Activated CD8-positive, alpha-beta memory T cell treated with anti-CD3 and anti-CD28 coated beads for 4 hours (primary cell): ENCODE measurements at places on chromosomes 2 and 18.

- no peak for DNase-seq
These were observed 31.8 kb upstream of the SLC8A1 start for GRCh38 chr2:40483549-40484243.

DNA sequence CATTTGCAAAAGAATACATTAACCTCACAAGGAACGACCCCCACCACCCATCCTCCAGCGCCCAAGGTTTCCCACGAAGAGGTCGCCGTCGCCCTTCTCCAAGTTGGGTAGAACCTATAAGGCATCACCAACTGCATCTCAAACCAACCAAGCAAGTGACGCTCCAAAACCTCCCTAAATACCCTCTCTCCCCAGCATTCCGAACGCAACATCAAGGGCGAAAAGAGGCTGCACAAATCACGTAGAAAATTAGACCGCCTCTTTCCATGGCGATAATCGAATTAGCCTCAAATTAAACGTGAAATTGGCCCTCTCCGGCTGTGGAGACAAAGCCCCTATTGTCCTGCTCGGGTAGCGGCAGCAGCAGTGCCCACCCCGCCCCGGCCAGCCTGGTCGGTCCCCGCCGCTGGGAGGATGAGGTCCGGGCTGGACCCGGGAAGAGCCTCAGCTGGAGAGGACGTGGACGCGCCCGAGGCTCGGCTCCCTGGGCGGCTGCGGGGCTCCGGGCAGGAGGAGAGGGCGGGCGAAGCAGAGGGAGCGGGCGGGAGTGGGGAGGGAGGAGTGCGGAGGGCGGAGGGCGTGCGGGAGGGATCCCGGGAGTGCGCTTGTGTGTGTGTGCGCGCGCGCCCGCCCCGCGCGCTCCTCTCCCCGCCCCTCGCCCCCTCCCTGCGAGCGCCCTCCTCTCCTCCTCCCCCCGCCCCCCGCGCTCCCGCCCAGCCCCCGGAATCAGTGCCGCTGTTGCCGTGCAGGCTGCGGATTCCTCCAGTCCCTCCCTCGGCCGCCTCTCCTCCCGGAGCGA, at the start of gene SPTBN1:
Gene SPTBN1 (plus strand): TSS at position 765 of the 799 bp plus-strand sequence. CDS start 70,092 bp downstream, outside the sequence.
- no peak for DNase-seq

- DNase-seq, result no peak
These were observed 14.0 kb upstream of the ARID5A start for GRCh38 chr2:96522304-96523203.

DNA sequence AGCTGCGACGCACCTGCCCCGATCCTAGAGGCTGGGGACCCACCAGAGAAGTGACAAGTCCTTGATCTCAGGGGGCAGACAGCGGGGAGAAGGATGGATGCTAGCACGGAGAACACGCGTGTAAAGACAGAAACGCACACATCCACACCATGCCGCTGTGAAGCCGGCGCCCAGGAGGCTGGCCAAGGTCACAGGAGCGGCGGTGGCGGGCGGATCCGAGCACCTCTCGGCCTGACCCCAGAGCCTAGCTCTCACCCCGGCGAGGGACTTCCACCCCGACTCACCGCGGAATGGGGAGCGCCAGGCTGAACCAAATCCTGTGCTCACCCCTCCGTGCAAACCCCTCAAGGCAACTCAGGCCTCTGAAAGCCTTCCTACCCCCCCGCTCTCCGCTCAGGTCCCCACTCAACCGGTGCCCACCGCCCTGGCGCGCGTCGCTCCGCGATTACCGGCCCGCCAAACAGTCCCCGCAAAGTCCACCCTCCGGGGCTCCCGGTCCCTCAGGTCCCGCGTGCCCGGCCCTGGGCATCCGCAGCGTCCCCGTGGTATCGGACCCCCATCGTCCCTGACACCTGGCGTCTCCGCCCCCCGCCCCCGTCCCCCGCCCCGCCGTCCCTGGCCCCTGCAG, 460 bp upstream of the LRRFIP1 start:
- DNase-seq, result no peak

DNA sequence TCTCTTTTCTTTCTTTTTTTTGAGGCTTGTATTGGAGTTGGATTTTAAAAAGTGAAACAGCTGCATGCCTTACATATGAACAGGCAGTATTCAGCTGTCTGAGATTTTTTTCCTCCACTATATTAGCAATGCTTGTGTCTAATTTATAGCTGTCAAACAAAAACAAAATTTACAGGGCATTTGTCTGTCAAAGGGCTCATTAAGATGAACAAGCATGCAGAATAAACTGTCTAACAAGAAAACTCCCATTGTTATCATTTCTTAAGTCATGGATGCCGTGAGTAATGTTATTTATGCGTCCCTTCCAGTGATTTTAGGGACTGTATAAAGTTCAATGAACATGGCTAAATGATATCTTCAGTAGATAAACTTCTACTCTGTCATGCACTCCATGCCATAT, 674.7 kb downstream of the PLCL1 start:
- DNase-seq, result no peak

DNA sequence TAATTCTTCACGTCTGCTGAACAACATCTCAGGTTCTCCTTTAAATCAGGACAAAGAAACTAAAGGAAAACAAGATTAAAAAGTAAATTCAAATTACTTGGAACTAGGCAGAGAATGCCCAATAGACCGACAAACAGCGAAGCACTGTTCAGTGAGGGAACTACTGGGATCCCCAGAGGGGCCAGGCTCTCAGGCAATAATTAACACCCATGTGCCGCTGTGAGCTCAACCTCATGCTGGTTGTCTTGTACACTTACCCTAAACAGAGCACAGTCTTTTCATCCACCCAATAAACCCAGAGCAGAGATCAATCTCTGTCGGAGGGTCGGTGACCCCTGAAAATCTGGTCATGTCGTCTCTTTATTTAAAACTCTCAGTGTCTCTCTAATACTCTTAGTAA, 229.9 kb upstream of the CRIM1 start:
- no peak for DNase-seq

GRCh38 chr2:164053021-164053420, 317.2 kb upstream of the FIGN start:
- DNase-seq, result no peak

DNA sequence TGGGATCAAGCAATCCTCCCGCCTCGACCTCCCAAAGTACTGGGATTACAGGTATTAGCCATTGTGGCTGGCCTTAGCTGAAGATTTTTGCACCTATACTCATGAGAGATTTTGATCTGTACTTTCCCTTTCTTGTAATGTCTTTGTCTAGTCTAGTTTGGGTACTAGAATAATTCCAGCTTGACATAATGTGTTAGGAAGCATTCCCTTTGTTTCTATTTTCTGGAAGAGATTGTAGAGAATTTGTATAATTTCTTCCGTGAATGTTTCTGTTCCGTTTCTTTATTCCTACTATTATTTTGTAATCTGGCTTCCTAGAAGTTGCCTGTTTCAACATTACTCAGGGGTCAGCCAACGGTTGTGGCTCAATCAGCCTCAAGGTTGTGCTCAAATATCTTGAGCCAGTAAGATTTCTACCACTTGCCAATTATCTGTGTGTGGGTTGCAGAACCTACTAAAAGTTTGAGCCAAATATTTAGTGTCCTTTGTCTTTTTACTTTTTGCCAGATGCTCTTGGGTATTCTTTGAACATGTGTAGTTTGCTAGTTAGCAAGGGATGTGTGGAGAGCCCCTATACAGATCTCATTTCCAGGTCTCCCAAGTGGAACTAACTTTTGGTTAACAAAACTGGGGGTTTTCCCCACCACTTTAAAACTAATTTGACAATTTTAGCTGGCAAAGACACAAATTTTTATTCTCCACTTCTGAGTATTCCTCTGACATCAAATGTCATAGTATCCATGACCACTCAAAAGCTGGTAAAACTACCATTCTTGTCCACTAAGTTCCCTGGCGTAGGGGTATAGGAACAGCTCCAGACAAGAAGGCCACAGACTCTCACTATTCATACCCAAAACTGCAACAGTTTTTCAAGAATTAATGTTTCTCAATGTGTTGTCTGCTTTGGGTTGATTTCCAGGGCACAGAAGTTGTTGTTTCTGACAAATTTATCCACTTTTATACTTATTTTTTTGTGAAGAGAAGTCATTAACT, 42.8 kb upstream of the BAZ2B start:
- DNase-seq, result no peak

DNA sequence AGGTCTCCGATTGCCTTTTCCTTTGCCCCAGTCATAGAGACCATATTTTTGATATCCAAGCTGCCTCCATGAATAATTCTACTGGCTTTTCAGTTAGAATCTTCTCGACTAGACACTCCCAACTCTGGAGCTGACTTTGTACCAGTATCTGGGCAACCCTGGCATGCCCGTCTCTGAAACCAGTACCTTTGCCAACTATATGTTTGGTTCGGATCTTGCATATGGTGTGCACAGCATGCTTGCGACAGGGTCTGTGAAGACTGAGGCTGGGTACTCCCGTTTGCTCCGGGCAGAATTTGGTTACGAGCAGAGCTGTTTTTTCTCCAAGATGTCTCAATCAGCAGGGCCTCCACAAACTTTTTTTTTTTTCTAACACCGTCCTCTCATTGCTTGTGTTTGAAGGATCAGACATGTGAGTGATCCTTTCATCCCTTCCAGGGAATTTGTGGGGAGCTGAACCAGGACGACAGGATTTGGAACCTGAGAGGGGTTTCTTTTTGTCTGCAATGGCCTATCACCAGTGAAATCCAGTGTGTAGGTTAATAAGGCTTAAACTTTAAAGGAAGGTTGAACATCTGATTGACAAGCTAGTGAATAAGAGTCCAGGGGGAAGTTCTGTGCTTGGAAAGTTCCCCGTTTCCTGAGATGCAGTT, 322.3 kb downstream of the MYCN start:
- no peak for DNase-seq

DNA sequence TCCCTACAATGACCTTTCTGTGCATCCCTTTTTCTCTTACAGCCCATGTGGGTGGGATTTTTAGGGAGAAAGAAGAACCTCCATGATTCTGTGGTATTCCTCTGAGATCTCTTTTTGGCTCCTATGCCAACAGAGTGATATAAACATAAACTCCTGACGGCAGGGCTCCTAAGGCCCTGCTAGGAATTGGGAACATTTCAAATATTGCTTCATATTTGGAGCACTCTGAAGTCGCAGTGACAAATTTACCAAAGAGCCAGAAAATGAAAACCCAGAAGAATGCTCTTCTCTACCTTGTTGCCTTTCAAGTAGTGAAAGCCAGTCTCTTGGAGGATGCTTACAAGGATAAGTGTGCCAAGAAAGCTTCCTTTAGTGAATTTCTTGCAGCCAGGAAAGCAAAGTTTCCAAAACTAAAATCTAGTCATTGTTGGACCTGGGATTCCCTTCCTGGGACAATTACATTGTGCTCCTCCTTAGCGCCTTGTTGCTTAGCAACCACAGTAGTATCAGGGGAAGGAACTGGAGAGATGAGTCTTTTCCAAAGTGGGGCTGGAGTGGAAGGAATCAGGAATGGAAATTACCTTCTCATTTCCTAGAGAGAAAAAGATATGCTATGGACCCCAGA, 7.3 kb upstream of the SETBP1 start:
- no peak for DNase-seq

DNA sequence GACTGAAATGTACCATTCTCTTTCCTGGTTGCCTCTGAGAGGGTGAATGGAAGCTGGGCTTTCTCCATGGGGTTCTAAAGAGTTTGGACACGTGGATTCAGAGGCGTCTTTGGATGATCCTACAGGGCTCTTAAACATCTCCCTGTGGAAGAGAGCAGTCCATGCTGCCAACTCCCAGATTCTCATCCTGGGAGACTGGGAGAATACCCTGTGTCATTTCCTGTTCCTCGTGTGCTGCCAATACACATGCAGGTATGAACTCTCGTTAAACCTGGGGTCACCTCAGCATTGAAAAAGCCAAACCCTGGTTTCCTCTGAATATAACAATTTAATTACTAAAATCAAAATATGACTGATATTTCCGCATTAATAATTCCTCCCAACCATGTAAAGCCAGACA, 73.3 kb upstream of the NT5C1B start:
- DNase-seq, result no peak

DNA sequence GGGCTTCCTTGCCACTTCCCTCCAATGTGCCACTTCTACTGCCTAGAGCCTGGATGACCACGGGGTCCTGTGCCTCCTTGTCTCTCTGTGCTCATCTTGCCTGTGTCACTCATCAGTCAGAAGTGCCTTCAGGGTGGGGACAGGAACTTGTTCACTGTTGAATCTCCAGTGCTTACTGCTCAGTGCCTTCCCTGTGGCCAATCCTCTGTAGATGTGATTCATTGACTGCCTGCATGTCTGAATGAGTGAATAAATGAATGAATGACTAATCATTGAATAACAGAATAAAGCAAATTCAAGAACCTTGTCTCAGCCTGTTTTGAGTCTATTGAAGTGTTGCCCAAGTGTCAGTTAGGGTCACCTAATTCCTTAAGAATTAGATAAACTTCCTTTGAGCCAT, 42.3 kb upstream of the FAM136A start:
- DNase-seq, result no peak

DNA sequence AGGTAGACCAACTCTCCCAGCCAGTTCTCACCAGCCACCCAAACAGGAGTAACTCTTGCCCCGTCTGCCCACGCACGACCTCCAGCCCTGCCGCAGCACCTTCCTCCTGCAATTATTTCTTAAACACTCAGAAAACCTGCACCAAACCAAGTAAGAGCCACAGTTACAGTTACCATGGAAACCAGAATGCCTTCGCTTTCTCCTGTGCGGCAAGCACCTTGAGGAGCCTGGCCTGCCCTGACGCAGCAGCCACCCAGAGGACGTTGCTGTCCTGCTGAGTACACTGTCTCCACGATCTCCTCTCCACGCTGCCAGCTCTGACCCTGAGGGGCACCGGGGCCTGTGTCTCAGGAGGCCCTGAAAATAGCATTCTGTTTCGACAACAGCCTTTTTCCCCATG, 94.3 kb upstream of the SMIM21 start:
- DNase-seq, result no peak

DNA sequence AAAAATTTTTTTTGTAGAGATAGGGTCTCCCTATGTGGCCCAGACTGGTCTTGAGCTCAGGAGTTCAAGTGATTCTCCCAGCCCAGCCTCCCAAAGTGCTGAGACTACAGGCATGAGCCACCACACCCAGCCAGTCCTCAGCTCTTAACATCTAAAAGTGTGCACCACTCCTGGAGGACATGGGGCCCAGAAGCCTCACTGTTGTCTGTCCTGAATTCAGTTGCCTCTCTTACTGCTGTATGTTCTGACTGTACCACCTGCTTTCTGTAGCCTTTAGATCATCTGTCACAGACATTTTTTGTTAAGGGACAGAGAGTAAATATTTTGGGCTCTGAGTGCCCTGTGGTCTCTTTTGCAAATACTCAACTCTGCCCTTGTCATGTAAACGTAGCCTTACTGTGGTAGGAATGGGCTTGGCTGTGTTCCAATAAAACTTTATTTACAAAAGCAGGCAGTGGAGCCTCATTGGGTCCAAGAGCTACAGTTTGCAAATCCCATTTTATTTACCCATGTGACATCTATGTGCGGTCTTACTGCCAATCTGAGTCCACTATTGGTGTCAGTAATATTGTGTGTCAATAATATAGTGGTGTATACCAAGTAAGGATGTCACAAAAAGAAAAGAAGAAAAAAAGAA, 38.1 kb downstream of the TMEM37 start:
- no peak for DNase-seq

DNA sequence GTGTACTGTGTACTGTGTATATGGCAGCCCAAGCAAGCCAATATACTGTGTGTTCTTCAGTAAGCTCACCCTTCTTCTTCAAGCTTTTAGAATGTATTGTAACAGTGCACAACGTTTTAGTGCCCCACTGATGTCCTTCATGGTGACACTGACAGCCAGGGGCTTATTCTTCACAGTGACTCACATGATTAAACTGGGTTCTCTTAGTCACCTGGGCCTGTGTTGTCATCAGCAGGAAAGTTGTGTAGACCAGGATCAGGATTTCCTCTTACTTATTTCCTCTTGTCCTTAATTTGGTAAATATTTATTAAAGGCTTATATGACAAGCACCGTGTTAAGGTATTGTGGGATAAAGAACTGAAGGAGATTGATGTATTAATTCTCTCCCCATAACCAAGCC, 67.9 kb upstream of the THOC1 start:
- DNase-seq, result no peak

GRCh38 chr18:8869696-8870095, 164.3 kb downstream of the MTCL1 start:
- no peak for DNase-seq
